NCI-H146 (cell line): ENCODE measurements at places on chromosomes 12 and 14.
A peak's percentile ranks its signal among the peaks of the same experiment; 100 is the strongest.

DNA sequence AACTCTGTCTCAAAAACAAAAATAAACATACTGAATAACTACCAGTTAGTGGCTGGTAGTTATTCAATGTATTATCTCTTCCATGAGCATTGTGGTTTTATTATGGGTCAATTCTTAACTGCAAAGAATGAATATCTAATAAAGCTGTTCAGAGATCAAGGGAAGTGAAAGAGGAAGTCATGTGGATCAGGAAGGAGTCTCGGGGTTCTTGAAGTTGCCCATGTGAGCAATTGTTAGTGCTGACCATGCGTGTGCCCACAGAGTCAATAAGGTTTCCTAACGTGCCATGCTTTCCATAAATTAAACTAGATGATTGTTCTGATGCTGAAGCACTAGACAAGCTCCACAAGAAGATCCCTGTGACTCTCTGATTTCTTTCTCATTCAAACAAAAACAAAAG, 136.5 kb upstream of the CPSF6 start:
- no peak for DNase-seq

DNA sequence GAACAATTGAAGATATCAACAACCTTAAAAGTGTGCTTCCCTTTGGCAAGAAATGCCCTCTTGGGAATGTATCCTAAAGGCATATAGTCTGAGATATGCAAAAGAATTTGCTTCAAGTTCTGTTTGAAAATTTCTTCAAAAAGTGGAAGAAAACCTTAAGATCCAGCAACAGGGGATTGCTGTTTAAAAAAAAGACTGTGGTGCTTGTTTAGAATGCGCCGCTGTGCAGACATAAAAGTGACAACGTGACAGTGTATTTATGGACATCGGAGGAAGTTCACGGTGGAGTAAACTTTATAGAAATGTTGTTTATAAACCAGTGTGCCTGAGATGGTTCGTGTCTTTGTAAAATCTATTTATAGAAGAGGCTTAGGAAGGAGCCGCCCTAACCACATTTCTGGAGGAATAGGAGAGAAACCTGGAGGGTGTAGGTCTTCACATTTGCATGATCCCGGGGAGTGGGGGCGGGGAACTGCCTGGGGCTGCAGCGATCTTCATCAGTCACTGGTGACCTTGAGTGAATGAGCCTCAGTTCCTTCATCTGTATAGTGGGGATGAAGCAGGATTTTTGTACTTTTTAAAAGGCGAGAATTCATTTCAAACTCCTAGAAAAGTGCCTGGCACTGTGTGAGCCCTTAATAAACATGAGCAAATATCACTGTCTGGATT, 27.5 kb downstream of the ADGRD1 start:
- no peak for DNase-seq

DNA sequence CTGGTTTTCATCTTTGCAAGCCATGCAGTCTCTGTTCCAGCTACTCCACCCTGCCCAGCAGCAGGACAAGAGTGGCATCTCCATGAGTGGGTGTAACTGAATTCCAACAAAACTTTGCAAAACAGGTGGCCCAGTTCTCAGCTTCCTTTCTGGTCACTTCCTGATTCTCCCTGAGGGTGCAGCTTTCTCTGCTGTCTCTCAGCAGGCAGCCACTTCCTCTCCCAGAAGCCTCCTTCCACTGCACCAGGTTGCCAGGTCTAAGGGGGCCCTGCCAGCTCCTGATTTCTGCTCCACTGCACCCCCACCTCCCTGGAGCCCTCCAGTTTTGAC, 341.0 kb upstream of the FKBP4 start:
- no peak for DNase-seq

DNA sequence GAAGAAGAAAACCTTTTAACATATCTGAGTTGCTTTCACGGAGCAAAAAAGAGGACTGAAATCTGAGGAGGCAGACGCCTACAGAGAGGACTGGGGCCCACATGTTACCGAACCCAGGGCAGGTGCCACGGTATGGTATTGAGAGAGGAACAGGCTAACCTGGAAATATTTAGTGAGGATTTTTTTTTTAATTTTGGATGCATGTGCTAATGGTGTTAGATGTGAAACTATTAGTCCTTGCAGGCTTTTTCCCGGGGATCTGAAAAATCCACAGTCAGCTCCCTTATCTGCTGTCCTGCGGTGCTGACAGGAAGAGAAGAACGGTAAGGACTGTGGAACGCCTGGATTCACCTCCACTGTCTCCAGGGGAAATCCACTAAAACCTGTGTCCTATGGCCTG, 819.7 kb downstream of the TMEM121 start:
- DNase-seq, result no peak

GRCh38 chr14:76348898-76349297, 27.0 kb upstream of the ESRRB start:
- DNase-seq, result no peak

DNA sequence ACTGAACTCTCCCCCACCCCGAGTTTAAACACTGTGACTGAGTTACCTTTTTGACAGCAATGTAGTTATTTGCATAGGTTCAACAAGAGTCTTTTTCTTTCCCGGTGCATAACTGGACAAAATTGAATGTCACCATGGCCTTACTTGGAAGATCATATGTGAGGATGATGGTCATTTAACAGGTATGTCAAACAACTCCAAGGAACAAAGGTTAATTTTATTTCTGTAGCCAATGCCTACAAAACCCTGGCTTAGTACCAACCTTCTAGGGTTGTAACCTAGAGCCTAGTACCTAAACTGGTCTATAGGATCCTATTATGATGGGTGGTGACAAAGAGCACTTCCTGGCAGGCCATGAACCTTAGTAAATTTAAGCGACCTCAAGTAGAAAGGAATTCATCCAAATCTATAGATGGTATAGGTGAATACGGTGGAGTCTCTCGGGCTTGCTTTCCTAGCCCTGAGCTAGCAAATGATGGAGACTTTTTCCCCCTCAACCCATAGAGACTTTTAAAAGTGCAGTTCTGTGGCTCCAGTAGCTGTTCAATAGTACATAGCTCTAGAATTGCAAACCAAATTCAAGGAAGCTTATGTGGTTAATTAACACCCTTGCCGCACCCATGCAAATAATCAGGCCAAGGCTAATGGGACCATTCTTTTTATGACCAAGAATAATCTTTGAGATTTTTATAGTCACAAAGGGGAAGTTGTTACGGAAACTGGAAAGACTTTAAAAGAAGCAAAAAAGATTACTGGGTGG, 89.0 kb downstream of the SLC38A1 start:
- no peak for DNase-seq

- DNase-seq, result no peak
Measured at GRCh38 chr14:68705741-68706283, 87.1 kb downstream of the ZFP36L1 start.

- peak; percentile 44 for DNase-seq
Measured at GRCh38 chr12:62434494-62435302, 31.9 kb upstream of the MON2 start.

GRCh38 chr12:80625051-80625450, 82.4 kb upstream of the MYF6 start:
- no peak for DNase-seq
